Urinary bladder (tissue), 4 donors: ENCODE measurements at places on chromosomes 5 and 9. TPM values are rescaled to one million over a fixed set of nuclear protein-coding genes. Genes with fewer than 3 reads are reported as not detected.

DNA sequence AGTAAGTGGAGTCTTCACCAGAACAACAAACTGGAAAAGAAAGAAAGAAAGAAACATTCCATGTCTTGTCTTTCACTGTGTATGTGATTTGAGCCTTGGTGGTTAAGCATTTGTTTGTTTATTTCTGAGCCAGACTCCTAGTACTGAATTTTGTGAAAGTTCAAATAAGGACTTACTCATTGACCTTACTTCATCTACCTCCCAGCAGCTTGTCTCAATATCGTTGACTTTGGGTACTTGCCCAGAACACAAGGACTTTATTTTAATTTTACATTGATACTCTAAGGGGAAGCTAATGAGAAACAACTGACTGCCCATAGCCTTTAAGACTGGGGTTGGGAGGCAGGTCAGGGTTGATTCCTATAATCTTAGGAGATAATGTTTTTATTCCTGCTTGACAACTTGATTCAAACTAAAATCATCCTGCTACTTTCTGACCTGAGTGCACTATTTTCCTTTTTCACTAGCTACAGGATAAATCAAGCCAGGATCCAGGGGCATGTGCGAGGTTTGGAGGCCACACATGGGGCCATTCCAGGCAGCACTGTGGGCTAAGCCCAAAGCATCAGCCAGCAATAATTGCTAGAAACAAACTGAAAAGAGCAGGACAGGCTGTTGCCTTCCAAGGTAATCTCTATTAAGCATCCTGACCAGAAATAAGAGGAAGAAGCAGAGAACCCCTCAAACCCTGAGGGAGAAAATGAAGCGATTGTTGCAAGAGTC lies 138.9 kb upstream of the RUSC2 start:
- no peak for DNase-seq

- no peak for DNase-seq
Observed at GRCh38 chr5:150327139-150327538, 24.4 kb upstream of the ARSI start.

GRCh38 chr5:110475529-110475928 lies 250.9 kb downstream of the TMEM232 start:
- DNase-seq, result no peak

- DNase-seq, result no peak
Observed at GRCh38 chr9:134632329-134632728, 9.3 kb upstream of the COL5A1 start.

DNA sequence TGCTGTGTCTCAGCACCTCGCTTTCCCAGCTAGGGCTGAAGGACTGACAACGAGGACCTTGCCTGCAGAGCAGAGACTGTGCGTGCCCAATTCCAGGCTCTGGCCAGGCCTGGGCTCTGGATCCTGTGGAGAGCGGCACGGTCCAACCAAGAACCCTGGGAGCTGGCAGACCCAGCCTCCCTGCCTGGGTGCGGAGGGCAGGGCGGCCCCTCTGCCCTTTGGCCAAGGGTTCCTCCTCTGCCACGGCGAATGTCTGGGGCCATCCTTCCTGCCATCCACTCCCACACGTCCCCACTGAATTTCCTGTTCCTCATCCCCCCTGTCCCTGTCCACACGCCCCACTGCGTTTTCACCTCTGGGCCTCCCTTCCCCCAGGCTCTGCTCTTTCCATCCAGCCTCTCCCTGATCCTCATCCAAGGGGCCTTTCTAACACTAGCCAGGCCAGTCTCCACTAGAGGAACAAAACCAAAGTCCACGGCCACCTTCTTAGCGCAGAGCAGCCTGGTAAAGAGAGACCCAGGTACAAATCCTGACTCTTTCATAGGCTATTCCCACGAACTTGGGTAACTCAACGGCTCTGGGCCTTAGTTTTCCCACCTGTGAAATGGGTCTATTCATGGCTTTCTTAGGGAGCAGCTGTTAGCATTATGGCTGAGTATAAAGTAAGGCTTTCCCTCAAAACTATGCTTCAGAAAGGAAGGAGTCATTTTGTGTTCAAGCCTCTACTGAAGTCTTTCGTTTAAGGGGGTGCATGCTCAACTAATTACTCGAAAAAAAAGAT lies 95.5 kb upstream of the PHYKPL start:
- DNase-seq, result no peak

GRCh38 chr5:81856948-81857928 lies 106.3 kb upstream of the SSBP2 start:
- DNase-seq, result no peak

DNA sequence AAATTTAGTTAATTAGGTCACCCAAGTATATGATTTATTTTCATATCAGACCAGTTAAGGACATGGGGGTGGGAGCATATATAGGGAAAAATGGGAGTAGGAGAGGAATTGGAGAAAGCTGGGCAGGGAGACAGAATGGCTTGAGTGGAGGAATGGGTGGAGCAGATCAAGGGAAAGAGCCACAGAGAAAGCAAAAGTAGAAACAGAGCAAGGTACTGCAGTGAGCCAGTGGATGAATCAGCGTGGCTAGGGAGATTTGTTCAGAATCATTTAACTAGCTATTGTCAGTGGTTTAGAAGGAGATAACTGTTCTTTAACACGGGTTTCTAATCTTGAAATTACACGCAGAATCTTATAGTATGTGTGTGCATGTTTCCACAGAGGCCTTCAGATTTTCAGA lies 37.4 kb downstream of the SNX24 start:
- no peak for DNase-seq

- no peak for DNase-seq
Observed at GRCh38 chr9:19101203-19101602, 1.5 kb downstream of the HAUS6 start.

DNA sequence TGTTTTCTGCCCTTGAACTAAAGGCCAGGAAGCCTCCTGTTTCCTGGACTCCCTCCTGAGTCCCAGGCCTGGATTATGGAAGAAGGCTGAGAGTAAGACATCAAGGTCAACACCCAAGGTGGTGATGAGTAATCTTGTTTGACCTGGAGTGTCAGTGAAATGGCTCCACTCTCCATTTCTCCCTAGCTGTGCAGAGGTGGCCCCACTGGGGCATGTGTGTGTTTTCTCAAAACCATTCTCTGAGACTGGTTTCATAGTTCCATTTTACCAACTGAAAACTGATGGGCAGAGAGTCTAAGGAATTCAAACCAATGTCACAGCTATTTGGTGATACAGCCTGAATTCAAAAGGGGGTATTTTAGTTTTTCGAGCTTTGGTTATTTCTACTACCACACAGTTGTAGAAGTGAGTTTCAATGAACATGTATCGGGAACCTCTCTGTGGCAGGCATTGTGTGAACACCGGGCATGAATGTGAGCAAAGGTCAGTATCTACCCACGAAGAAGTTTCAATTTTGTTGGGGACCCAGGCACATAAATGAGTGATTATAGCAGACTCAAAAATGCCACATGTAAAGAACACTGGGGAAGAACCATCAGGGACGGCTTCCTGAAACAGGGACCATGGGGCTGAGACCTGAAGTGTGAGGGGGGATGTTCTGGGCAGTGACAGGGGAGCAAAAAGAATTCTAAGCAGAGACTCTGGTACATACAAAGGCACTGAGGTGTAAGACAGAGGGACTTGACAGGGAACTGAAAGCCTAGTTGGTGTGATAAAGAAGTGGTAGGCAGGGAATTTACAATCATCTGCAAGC lies 269.6 kb upstream of the KLF4 start:
- DNase-seq, result no peak

DNA sequence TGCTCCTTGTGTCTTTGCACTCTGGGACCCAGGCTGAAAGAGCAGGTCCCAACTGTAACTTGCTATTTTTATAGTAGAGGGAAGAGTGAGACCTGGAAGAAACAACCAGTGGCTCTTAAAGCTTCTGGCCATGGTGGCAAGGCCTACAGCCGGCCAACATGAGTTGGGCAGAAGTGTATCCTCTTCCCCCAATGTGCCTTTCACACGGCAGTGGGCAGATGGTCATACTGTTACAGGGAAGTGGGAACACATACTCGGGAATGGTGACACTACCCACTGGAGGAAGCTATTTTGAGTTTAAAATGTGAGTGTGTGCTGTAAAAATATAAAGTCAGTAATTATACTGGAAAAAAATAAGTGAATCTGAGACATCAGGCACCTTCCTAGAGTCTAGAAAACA lies 116.0 kb downstream of the MVB12B start:
- no peak for DNase-seq

DNA sequence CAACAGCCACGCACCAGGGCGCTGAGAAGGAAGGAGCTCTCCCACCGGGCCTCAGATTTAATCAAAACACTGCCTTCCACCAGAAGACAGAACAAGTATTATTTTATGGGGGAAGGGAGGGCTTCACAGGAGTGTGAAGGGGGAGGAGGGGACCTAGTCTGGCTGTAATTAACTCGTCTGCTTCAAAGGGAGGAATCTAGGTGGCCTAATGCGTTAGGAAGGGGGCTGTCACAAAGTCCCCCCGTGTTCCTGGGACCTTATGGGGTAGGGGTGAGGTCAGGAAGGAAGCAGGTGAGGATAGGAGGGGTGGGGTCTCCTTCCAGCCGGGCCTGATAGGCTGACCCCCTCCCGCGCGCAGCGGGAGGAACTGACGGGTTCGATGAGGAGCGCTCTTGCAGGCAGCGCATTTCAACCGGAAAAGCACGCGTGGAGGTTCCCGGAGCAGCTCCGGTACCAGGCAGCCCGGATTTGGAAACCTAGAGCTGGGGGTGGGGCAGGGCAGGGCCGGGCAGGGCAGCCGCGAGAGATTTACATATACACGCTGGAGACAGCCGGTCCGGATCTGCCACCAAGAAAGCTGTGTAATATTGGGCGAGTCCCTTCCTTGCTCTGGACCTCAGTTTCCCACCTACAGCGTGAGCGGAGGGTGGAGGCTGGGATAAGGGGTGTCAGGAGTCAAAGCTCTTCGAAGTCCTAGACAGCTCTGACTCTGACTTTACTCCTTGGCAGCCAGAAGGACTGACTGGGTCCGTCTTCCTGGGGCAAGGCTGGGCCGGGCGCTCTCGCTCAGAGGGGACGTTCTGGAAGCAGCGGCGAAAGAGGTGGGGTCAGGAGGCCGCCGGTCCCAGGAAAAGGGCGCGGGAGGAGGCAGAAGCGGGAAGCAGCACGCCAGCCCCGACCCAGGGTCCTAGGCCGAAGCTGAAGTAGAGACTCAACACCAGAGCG lies 1.8 kb downstream of the SHB start:
- no peak for DNase-seq

GRCh38 chr5:136631186-136631585 lies 265.8 kb upstream of the TRPC7 start:
- no peak for DNase-seq

GRCh38 chr5:133936651-133937015 lies 31.8 kb downstream of the C5orf15 start:
- no peak for DNase-seq

- no peak for DNase-seq
Observed at GRCh38 chr5:31901807-31902530, 263.0 kb downstream of the PDZD2 start.

DNA sequence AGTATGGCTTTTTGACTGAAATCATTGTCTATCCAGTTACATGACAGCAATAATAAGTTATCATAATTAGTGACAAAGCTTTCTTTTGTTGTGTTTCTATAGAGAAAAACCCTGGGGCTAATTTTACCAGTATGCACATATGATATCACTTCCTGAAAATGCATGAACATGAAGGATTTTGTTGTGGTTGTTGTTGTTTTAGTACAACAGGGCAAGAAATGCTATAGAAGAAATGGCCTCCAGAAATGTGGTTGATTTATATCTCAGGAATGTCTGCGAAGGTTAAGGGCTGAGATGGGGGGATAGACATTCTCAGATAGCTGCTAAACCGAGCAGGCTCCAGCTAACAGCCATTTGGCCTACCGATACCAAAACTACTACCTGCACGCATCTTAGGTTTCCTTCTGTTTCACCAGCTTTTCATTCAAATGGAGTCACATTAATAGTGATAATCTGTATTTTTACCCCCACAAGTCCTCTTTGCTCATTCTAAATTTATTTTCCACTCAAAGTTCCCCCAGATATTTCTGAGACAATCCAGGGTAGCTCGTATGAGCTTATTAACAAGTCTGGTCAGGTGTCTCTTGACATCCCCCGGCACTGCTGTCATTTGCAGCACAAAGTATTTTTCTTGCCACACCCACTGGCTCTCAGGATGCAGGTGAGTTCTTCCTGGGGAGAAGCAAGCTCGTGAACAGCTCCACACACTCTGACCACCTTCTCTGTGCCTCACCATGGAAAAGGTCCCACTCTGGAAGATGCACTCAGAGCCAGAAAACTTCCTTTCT lies 232.4 kb upstream of the GAS1 start:
- DNase-seq, result no peak

- DNase-seq, result peak; percentile 8
Observed at GRCh38 chr9:98057138-98057799, 737 bp downstream of the NANS start.

- no peak for DNase-seq
Observed at GRCh38 chr9:105355781-105356180, 92.1 kb upstream of the FSD1L start.

DNA sequence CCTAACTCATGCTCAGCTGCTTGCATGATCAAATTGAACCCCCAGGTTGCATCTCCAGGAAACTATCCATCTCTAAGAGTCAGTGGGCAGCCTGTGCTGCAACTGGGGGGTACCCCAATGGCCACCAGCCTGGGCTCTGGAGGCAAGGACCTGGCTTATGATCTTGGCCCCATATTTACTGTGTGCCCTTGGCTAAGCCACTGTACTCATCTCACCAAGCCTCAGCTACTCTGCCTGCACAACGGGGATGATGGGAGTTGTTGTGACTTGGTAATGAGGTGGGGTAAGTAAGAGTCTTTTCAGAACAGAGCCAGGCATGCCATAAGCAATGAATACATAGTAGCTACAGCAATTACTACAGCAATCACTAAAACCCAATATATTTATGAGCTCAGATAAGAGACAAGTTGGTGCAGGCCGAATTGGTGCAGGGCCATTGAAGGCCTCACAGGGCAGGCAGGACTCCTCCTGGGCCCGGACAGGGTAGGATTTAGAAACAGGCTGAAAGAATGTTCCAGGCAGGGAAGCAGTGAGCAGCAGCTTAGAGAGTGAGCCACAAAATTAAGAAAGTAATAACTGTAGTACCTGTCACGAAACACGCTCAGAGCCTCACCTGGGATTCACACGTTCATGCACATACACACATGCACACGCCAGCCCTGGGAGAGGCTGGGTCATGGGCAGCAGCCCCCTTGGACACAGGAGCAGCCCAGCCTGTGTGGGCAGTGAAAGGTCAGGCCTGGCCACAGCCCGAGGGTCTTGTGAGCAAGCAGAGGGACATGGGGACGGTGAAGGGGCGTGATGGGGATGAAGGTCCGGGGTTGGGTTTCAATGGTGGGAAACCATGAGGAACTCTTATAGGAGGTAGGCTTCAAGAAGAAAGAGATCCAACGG lies 74.1 kb downstream of the PAX5 start:
- no peak for DNase-seq

DNA sequence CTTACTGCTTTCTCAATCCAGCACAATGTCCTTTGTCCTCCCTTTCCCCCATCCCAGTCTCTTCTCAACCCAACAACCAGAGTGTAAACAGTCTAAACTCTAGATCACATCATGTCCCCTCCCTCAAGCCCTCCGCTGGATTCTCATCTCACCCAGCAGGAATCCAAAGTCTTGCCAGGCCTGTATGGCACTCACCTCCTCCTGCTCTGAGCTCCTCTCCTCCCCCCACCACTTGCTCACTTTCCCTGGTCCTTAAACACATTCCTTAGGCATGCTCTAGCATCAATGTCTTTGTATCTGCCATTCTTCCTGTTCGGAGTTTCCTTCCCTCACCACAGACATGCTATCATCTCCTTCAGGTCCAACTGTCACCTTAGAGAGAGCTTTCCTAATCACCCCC lies 78.8 kb downstream of the NIPSNAP3B start:
- DNase-seq, result no peak

SLC28A3 gene
- 2.0 TPM for total RNA-seq

CCDC183 gene
- total RNA-seq, result 1.5 TPM

RNF180 gene
- 23.8 TPM for total RNA-seq

SAPCD2 gene
- 3.2 TPM for total RNA-seq

RMRP gene
- total RNA-seq, result 99,097 TPM

FLT4 gene
- total RNA-seq, result 18.2 TPM

FCN2 gene
- total RNA-seq, result not detected
